ENCODE measurements at places on chromosomes 4 and X. TPM values are rescaled to one million over a fixed set of nuclear protein-coding genes. Genes with fewer than 3 reads are reported as not detected.

Gene MAMLD1
- total RNA-seq, result 6.1 TPM

Gene LINC00632
- total RNA-seq, result 116 TPM

Gene ADGRL3
- total RNA-seq, result 17.9 TPM

- no peak for DNase-seq
Observed at GRCh38 chr4:126603825-126604224, 1028.9 kb upstream of the INTU start.

DNA sequence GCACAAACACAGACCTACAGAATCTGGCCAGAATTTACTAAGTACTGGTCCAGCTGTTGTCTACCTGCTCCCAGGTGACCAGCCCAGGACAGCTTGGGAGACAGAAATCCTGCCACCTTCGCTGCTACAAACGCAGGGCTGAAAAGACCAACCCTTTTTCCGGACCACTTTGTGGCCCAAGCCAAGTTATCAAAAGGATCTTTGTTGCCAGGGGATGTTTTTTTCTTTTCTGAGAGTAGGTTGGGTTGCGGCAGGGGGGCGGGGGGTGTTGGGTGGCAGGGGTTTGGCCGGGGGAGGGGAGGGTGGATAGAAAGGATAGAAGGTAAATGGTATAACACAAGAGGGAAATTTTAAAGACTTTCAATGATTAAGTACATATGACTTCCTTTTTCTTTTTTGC lies 63.4 kb downstream of the STOX2 start:
- DNase-seq, result no peak

DNA sequence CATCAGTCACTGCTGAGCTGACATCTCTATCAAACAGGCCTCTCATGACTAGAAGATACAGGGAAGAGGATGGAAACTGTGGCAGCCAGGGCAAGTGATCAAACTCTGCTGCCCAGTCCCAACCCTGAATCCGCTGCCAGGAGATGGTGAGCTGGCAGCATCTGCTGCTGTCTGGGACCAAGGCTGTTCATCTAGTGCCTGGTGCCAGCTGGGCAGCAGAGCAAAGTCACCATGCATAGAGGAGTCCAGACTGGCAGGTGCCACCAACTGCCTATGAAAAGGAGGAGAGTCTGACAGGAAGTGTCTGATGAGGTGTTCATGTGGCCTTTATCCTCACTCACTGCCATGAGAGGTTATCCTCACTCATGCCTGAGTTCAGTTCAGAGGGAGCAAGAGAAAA lies 518.9 kb downstream of the MID1IP1 start:
- no peak for DNase-seq

GRCh38 chr4:77481856-77482255 lies 123.8 kb upstream of the CXCL13 start:
- DNase-seq, result no peak
